Mesenteric fat pad (tissue), 1 donor: ENCODE measurements at places on chromosomes 5 and 9. TPM values are rescaled to one million over a fixed set of nuclear protein-coding genes. Genes with fewer than 3 reads are reported as not detected.

The CAVIN4 gene
- total RNA-seq: 0.26 TPM

The BRINP1 gene
- total RNA-seq: not detected

The ANKDD1B gene
- total RNA-seq: 0.64 TPM

The PCDHGA1 gene
- total RNA-seq: 0.48 TPM

The ELOVL7 gene
- total RNA-seq: 5.6 TPM

The TMEM252 gene
- total RNA-seq: not detected

- DNase-seq: no peak
These were observed 27.5 kb downstream of the FSD1L start for GRCh38 chr9:105475302-105475701.

DNA sequence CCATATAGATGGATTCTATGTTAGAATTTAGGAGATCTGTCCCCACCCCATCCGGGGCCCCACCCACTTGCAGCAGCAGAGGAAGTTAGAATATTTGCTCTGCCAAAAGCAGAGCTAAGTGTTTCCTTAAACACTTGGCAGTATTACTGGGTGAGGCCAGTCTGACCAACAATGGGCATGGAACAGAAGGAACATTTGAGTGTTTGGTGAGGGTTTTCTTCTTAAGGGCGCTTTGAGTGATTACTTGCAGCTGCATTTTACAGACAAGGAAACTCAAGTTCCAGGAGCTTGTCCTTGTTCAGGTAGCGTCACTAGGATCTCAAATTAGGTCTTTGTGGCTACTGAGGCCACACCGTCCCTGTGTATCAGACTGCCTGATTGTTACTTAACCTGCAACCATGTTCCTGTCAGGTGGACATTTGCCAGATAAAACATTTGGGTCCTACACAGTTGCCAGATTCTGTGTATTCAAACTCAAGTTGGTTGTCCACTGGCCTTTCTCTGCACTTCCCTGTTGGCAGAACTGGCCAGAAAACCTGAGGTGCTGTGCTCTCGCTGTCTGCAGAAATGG is 59.3 kb downstream of the SLC46A2 start:
- DNase-seq: no peak

GRCh38 chr9:10999646-11000045 is 386.8 kb upstream of the PTPRD start:
- no peak for DNase-seq

DNA sequence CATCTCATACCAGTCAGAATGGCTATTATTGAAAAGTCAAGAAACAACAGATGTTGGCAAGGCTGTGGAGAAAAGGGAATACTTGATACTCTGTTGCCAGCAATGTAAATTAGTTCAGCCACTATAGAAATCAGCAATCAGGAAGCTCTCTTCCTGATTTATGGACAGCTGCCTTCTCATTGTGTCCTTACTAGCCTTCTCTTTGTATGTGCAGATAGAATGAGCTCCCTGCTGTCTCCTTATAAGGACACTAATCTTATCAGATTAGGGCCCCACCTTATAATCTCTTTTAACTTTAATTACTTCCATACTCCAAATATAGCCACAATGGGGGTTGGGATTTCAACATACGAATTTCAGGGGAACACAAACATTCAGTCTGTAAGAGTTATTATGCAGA is 38.0 kb downstream of the KCNV2 start:
- no peak for DNase-seq

GRCh38 chr9:104774831-104775573 is 11.1 kb downstream of the NIPSNAP3B start:
- DNase-seq: no peak

DNA sequence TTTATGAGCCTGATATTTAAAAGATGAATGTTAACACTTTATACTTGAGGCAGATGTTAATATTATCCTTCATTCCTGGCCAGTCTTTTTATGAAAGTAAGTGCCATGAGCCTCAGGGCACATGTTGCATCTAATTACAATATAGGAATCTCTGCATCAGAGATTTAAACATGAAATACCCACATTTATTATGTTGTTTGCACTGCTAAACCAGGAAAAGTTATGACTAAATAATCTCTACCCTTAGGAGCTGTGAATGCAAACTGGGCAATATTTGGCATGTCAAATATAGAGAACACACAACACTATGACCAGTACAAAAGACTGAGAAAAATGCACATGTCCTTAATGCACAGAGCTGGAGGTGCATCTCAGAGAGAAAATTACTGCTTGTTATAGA is 526.1 kb upstream of the GRAMD2B start:
- DNase-seq: no peak

GRCh38 chr5:94969174-94969573 is 315.7 kb downstream of the MCTP1 start:
- no peak for DNase-seq

DNA sequence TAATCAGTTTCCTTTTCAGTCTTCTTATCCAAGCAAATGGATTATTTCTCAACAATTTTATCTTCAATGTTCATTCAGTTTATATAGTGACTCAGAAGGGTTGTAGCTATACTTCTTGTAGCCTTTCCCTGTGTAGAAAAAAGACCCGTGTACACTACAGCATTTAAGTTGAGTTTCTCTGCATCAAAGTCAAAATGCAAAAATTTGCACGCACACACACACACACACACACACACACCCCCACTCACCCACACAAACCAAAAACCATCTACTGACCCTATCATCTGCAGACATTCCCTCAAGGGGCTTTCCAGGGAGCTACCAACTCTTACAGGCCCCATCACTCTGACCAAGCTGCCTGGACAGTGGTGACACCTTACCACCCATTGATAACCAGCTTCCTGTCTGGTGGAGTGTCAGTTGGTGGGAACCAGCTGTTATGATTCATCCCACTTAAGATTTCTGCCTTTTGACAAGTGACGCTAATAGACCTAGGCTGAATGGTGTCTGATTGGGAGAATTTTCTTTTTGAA is 12.2 kb upstream of the ELL2 start:
- no peak for DNase-seq
